ENCODE measurements at places on chromosomes 1 and 21.

DNA sequence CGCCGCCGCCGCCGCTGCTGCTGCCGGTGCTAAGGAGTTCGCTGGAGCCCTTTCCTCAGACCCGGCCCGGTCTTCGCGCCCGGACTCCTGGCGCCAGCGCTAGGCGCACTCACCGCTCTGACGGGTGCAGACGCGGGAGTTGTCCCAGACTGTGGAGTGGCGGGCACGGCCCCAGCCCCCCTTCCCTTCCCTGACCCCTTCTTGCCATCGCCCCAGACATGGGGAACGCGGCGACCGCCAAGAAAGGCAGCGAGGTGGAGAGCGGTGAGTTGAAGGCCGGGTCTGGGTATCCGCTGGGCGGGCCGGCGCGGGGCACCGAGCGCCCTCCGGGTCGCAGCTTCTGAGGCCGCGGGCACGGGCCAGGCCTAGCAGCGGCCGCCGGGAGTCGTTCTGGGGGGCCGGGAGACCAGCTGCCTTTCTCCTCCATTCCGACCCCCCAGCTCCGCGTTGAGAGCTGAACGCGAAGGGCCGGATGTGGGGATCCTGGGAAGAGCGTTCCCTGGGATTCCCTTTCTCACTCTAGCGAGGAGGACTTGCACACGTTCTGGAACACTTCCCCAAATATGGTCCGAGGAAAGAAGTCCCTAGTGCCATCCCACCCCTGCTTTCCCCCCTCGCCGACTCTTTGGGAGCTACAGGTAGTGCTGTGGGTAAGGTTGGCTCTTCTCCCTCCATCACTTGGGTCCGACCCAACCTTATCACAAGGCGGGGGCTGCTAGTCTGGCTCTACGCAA, 65.8 kb upstream of the PRKACB start:
- DNase-seq: no peak

DNA sequence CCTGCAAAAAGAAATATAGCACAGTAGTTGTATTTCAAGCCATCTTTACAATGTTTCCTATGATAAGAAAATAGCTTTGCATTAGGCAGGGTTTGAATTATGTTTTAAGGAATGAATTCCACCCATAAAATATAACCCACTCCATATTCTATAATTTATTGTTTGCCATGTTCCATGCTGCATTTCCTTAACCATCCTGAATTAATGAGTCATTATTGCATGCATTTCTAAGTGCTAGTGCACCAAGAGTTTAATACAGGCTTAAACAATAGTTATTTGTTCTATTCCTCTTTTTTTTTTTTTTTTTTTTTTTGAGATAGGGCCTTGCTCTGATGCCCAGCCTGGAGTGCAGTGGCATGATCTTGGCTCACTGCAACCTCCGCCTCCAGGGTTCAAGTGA, 45.2 kb downstream of the MIGA1 start:
- no peak for DNase-seq

- no peak for DNase-seq
These were observed 10.2 kb downstream of the SYT2 start for GRCh38 chr1:202700061-202700460.

DNA sequence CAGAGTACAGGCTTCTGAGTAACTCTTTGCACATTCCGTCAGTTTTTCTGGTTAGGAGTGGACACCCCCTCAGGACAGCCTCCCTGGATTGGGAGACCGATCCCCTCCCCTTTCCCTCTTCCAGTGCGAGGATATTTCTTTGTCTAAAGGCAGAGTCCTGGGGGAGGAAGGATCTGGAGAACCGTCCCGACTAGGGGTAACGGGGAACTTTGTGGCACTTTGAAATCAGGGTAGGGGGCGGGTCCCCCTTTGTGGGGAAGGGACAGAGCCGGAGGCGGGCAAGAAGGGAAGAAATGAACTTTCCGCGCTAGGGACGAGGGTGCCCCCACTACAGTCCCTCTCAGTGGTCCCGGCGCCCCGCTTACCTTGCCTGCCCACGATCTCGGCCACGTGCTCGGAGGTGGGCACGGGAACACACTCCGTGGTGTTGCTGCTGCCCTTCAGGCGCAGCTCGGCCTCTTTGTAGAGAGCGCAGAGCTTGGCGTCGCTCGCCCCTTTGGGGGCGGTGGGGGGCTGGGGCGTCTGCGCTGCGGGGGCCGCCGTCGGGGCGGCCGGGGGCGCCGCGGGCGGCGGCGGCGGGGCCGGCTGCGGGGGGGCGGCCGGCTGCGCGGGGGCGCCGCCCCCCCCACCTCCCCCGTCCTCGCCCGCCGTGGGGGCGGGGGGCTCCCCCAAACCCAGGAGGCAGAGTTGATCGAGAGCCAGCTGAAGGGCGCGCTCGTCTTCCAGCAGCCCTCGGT, 917 bp downstream of the MEX3A start:
- no peak for DNase-seq

GRCh38 chr1:156310962-156311361, 11.9 kb upstream of the VHLL start:
- no peak for DNase-seq

GRCh38 chr1:72851597-72851996, 569.3 kb upstream of the NEGR1 start:
- DNase-seq: no peak

- DNase-seq: no peak
These were observed 362.2 kb downstream of the SRGAP2C start for GRCh38 chr1:121546830-121547591.

GRCh38 chr1:42003433-42003832, 84.7 kb upstream of the HIVEP3 start:
- no peak for DNase-seq

DNA sequence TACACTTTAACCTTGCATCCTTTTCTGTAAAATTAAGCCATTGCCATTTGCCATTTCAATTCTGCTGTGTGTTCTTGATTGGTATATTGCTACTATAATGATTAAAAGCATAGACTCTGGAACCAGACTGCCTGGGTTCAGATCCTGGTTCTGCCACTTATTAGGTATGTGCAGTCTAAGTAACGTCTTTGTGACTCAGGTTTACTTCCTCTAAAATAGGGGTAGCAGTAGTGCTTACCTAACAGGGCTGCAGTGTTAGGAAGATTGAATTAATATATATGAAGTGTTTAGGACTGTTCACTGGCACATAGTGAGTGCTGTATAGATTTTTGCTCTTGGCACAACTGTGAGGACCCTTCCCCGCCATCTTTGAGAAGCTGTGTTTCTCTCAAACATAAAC, 4.4 kb downstream of the CDC42 start:
- DNase-seq: no peak

- DNase-seq: no peak
These were observed 660 bp upstream of the PDE4B start for GRCh38 chr1:65791801-65792668.

GRCh38 chr1:219900201-219900600, 28.2 kb downstream of the SLC30A10 start:
- no peak for DNase-seq

GRCh38 chr21:22585558-22585957, 1587.3 kb downstream of the NCAM2 start:
- no peak for DNase-seq

DNA sequence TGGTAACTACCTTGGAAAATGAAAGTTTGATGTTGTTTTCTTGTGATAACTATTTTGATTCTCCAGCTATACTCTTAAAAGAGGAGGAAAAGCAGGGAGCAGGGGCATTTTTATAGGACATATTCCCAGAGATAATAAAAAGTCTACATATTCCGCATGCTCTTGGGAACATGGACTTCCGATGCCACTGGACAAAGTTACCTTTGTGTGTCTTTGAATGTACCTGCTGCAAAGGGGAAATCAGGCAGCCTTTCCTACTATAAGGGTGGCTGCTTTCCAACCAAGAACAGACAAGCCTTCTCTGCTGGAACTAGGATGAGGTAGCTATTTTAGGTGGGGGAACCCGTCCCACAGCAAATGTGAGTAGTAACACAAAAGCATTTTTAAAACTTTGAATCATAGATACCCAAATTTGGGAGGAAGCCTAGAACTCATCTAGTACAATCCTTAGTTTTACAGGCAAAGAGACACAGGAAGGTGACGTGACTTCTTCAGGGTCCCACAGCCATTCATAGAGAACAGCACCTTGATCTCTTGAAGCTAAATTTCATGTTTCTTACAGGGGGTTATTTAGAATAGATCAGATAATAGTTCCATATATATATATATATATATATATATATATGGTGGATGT, 179.9 kb downstream of the FASLG start:
- DNase-seq: no peak

DNA sequence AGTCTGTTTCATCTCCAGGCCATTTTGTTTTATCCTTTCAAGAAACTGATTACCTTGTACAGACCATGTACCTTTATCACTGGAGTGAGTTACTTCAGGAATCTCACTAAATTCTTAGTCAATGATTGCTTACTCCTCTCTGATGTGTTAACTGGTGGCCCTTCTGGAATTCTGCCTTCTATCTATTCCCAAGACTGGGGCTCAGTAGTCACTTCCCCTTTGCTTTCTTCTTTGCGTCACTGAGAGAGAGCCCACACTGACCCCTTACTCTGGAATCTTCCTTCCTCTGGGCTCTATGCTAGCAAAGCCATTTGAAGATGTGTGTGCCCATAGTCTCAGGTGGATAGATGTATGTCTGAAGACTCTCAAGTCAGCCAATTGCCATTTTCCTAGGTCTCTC, 34.6 kb downstream of the XCL2 start:
- DNase-seq: no peak

DNA sequence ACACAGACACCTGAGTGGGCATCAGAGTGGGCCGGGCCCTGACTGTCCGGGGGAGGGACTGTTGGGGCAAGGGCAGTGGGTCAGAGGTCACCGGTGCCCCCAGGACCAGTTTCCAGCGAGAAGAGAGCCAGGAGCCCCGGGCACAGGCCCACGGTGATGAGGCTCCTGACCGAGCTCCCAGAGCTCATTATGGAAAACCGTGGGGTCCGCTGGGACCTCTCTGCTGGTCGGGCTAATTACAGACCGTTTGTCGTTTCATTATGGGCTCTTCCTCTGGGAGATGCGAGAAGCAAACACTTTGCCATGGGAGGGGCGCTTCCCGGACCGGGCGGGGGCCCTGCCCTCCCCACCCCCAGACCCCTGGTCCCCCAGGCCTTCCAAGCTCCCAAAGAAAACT, 12.0 kb upstream of the TTLL10 start:
- DNase-seq: no peak

- no peak for DNase-seq
These were observed 114.8 kb downstream of the CNIH3 start for GRCh38 chr1:224730965-224731364.

DNA sequence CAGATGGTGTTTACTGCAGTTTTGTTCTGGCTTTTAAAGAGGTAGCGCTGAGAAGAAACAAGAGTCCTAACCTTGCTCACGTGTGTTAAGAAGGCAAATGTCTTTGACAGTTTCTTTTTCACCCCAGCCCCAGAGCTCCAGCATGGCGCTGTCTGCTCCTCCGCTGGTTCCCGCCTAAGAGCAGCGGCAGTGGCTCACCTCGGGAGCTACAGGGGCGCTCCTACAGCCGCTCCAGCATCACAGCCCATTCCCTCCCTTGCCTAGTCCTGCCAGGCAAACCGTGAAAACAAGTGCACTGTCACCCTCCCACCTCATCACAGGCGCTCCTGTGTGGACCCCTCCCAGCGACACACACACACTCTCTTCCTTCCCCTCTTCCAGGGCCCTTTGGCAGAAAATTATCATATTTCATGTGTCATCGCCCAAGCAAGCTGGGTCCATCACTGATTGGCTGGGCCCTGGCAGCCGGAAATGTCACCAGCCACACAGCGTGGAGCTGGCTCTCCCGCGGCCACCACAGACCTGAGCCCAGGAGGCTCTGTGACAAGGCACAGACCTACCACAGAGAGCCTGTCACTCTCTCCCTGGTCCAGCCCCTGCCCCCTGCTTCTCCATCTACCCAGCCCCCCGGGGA, 1.2 kb upstream of the HIVEP3 start:
- no peak for DNase-seq

DNA sequence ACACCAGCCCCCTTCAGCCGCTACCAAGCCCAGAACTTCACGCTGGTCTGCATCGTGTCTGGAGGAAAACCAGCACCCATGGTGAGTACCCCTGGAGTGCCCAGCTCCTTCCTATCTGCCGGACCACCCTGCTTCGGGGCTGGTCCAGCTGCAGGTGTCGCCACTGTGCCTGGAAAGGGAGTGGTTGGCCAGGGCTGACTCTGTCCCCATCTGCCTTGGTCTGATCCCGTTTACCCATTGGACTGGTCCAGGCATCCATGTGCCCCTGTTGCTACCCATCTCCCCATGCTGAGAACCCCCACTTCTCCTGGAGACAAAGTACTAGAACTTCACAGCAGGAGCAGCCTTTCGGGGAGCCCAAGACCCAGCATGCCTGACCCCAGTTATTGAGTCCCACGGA, 118.6 kb upstream of the KLHDC7A start:
- no peak for DNase-seq

GRCh38 chr1:226891346-226891745, 20.9 kb downstream of the PSEN2 start:
- DNase-seq: no peak

GRCh38 chr1:29394521-29395225, 158.4 kb downstream of the PTPRU start:
- no peak for DNase-seq

DNA sequence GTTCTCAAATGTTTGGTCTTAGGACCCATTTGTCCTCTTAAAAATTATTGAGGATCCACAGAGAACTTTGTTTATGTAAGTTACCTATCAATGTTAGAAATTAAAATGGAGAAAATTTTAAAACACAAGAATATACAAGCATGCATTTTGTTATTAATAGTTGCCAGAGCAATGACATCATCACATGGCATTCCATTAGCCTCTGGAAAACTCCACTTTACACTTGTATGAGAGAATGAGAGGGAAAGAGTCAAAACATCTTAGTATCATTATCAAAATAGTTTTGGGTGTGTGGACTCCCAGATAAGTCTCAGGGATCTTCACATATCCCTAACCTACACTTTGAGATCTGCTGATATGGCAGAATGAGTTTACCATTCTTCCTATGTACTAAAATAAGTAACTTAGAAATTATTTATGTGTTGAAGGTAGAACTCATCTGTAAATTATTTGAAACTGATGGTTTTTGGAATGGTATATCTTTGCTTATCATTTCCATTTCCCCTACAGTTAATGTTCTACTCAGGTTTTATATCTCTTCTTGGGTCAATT, 48.8 kb downstream of the RNF220 start:
- no peak for DNase-seq

GRCh38 chr1:236051242-236051791, 13.6 kb downstream of the NID1 start:
- no peak for DNase-seq

GRCh38 chr1:197916500-197916983, 630 bp upstream of the LHX9 start:
- no peak for DNase-seq

DNA sequence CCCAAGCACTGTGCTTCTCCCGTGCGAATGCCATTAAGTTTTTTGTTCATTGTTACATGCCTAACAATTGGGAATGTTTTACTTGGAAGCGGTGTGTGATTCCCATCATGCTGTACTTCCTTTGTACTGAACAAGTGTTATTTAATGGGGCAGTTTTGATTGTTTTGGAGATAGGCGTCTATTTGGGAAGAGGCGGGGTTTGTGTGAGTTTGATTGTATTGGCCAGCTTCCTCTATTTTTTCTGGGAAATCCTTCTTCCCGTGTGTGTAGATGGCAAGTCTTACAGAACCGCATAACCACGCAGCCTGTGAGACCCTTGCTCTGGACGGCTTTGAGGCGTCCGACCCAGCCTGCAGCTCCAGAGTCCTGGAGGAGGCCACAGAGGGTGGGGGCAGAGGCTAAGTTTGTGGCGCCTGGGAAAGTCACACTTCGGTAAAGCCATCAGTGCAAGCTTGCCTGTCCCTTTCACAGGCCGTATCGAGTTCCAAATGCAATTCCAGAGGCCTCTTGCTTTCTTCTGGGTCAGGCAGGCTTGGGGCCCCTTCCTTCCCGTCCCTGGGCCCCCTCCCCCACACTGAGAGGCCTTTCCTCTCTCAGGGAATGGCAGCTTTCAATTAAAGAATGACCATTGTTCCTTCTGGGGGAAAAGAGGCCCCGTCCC, 210.3 kb downstream of the TOMM20 start:
- no peak for DNase-seq

Data from SIG-M5 (cell line).